GM04504 (cell line): ENCODE measurements at places on chromosomes 3 and 15.

GRCh38 chr15:66936861-66937582 is 128.4 kb upstream of the SMAD3 start:
- DNase-seq: no peak

- no peak for DNase-seq
Measured at GRCh38 chr3:23474580-23475357, 271.6 kb downstream of the UBE2E2 start.

- no peak for DNase-seq
Measured at GRCh38 chr3:20692675-20693074, 506.7 kb upstream of the SGO1 start.

DNA sequence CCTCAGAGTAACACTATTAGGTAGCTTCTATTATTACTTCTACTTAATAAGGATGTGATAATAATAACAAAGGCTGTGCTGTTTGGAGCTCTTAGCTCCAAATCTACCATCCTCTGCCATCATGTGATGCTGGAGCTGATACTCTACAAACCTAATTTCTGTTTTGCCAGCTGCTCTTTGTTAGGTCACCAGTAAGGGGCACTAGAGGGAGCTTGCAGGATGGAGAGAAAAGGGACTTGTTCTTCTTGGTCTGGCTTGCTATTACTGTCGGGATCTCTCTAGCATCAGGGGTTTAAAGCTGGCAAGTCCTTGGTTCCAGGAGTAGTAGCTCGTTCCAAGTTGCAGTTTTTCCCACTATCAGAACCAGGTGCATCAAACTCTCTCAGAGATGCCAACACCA is 194.9 kb upstream of the KBTBD8 start:
- DNase-seq: no peak

DNA sequence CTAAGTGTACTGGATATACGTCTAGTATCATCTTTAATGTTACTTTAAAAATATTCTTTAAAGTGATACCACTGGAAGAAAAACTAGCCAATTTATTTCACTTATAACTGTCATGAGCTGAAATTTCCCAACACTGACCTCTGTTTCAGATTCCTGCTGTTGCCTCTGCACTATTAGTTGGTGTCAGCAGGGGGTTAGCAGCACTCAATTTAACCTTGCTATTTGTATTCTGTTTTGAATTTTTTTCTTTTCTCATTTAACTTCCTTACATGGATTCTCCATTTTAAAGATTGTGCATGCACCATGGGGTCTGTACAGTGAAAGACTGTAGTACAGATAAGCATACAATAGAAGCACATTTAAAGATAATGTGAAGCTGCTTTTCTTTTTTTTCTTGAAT is 169.2 kb downstream of the UBE2E2 start:
- DNase-seq: no peak

- no peak for DNase-seq
Measured at GRCh38 chr15:52336529-52336928, 40.9 kb upstream of the MYO5C start.

GRCh38 chr15:80878242-80878866 is 99.2 kb downstream of the CEMIP start:
- DNase-seq: no peak

- DNase-seq: no peak
Measured at GRCh38 chr3:45654397-45654944, 34.7 kb upstream of the SACM1L start.

DNA sequence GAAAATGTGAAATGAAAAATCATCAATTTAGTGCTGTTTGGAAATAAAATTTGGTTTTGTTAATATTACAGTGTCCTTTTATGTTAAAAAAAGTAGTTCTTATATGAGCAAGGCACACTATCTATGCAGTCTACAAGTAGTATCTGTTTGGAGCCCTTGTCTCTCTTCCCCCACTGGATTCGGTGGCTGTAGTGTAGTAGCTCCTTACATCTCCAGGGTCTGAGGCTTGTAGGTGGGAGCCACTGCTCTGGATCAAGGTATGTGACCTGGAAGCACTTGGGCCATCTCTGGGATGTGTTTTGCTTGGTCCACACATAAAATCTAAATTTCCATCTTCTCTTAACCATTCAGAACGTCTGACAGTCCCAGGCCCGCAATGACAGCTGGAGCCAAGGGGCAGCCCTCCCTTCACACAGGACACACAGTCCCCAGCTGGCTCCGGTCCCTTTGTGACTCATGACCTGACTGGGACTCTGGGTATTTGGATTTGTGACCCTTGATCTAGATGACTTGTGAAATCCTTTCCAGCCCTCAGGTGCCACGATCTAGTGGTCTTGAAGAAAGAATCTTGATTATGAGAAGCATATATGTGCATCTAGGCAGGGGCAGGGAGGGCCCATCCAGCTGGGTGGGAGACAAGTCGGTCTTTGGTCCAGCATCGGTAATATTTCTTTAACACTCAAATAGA is 80.0 kb downstream of the USP13 start:
- DNase-seq: no peak

- no peak for DNase-seq
Measured at GRCh38 chr15:60525341-60526039, 46.5 kb upstream of the ICE2 start.

DNA sequence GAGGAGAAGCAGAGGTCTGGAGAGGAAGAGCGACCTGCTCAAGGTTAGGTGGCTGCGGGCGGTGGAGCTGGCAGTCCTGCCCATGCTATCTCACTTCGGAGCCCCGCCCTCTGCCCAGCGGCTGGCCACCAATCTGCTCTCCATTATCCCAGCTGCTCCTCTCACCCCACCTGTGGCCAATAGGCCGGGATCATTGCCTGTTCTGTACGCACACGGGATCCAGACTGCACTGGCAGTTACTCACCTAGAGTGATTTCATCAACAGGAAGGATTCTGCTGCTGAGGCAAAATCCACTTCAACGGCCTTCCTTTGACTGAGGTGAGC is 100.6 kb downstream of the TLE3 start:
- no peak for DNase-seq

- no peak for DNase-seq
Measured at GRCh38 chr3:195860456-195860855, 47.9 kb downstream of the TNK2 start.

GRCh38 chr3:56772952-56773938 is 28.5 kb downstream of the ARHGEF3 start:
- no peak for DNase-seq

DNA sequence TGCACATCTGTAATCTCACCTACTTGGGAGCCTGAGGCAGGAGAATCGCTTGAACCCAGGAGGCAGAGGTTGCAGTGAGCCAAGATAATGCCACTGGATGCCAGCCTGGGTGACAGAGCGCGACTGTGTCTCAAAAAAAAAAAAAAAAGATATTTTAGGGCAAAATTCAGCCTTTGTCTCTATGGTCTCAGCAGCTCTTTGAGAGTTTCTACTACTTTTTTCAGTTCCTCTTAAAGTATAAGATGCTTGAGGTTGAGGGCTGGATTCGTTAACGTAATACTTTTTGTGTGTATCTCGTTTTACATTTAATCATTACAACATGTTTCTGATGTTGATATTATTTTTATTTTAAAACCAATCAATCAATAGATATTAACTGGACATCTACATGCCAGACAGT is 381.2 kb upstream of the TBL1XR1 start:
- DNase-seq: no peak

GRCh38 chr3:131048030-131048429 is 21.4 kb downstream of the NEK11 start:
- DNase-seq: no peak

GRCh38 chr3:82942041-82942440 is 1180.6 kb upstream of the GBE1 start:
- DNase-seq: no peak

DNA sequence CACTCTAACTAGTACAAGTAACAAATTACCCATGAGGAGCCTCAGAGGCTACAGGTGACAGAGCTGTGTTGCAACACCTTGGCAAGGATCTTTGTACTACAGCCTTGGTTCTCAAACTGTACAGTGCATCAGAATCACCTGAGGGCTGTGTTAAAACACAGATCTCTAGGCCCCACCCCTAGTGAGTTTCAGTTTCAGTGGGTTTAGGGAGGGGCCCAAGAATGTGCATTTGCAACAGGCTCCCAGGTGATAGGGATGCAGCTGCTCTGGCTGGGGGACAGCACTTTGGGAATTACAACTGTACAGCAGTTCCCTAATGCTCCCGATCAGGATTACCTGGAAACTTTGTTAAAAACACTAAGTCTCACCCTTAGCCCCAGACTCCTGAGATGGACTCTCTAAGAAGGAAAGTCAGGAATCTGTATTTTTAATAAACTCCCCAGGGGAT is 66.1 kb upstream of the NR2F2 start:
- no peak for DNase-seq

GRCh38 chr3:183265157-183265642 is 12.1 kb downstream of the B3GNT5 start:
- no peak for DNase-seq

DNA sequence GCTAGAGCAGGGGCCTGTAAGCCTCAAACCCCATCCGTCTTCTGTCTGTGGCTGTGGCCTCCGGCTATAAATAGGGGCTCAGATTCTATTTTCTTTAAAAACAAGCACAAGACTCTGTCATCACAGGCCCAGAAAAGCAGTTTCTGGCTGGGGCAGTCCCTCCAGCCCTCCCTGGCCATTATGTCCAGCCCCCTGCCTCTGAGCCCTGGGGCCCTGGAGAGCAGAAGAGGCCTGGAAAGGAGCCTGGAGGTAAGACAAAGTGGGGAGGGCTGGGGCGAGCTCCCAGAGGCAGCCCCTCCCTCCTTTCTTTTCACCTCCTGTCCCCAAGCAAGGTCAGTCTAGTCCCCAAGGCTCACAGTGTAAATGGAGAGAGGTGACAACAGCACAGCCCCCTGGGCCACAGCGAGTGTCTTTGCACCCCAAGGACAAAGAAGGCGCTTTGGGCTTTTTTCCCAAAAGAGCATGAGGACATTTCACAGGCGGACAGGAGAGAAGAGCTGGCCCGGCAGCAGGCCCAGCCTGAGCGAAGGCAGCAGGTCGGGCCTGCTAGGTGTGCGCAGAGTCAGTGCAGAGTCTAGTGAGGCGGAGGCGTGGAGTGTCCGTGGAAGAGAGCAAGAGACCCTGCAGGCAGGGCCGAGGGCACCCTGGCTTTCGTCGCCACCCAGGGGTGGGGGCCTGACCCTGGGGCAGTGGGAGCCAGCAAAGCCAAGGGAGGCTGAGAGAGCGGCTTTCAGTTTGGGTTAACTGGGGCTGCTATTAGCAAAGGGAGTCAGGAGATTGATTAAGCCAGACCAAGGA is 188.3 kb downstream of the TBC1D2B start:
- no peak for DNase-seq

DNA sequence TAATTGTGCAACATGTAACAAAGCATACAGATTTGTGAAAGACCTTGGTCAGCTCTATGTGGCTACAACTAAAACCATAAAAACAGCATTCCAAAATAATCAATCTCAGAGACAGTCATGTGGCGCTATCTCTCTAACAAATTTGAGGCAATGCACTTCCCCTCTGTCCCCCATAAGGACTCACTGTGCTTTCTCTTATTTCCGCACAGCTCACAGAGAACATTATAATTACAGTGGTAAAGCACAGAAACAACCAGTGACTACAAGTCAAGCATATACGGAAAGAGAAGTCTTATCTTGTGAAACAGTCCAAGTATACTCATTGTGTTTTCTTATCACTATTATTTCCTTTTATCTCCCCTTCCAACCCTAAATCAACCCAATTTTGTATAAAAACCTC is 64.3 kb downstream of the RYK start:
- DNase-seq: no peak

GRCh38 chr3:160065282-160065681 is 76.6 kb downstream of the IL12A start:
- DNase-seq: no peak

DNA sequence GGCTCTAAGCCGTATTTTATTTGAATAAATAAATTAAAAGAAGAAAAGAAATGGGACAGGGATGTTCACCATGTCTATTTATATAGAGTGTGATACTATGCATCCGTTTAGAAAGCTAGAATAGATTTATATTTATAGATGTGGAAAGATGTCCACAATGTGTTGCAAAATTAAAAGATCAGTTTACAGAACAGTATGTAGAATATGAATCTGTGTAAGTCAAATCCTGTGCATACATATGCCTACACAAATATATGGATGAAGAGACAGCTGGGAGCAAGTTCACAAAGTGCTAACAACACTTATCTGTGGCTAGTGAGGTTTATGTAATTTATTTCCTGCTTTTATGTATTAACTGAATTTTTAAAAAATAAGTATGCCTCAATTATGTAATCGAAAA is 25.4 kb upstream of the SLMAP start:
- DNase-seq: no peak

DNA sequence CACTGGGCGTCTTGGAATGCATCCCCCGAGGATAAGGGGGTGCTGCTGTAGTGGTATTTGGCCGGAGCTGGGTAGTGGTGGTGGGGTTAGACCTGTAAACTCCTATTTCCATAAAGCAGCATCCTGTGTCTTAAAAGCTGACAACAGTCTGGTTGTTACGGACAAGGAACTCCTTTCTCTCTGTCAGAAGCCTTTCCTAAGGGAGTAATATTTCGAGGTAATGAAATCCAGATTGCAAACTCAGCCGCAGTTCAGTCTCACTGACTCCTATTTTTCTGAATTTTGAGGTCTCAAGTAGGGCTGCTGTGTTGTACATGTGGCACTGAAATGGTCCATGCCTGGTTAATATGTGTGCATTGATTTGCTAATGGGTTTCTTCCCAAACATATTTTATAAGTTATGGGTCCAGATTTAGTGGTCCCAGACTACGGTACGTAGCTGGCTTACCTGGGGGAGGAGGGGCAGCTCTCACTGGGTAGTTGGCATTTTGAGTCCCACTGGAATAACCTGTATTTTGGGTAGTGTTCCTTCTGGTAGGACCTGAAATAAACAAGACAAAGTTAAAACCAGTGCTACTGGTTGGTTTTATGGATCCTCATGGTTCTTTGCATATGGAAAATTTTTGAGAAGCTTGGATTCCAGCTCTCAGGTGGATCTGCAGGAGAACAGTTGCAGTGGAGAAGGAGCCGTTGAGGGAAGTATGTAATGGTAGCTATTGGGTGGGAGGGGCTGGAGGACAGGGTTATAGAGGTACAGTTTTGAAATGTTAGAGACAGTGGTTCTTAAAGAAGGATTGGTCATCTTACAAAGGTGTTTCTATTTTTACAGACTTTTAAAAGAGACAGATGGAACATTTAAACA is 48.6 kb upstream of the LDHAL6B start:
- no peak for DNase-seq

GRCh38 chr3:42080453-42080872 is 10.7 kb upstream of the TRAK1 start:
- no peak for DNase-seq
